ENCODE measurements at places on chromosomes 5 and 9.

- DNase-seq, result no peak
These were observed 2.1 kb upstream of the MRPS30 start for GRCh38 chr5:44806608-44807007.

- DNase-seq, result no peak
These were observed 16.4 kb downstream of the SLC6A18 start for GRCh38 chr5:1241509-1242080.

DNA sequence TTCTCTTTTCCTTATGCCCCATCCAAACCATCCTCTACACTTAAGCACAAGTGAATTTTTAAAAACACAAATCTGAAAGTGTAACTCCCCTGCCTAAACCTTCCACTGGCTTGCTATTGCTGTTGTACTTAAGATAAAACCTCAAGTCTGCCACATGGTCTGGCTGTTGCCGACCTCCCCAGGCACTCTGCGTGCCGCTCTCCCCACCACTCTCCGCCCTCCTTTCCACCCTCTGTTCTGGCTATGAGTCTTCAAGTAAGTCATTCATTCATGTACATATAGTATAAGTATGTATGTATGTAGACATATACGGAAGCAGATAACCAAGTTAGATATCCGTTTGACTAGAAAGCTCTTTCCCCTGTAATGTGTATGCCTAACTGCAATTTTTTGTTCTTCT, 94.7 kb upstream of the ANKRD55 start:
- no peak for DNase-seq

DNA sequence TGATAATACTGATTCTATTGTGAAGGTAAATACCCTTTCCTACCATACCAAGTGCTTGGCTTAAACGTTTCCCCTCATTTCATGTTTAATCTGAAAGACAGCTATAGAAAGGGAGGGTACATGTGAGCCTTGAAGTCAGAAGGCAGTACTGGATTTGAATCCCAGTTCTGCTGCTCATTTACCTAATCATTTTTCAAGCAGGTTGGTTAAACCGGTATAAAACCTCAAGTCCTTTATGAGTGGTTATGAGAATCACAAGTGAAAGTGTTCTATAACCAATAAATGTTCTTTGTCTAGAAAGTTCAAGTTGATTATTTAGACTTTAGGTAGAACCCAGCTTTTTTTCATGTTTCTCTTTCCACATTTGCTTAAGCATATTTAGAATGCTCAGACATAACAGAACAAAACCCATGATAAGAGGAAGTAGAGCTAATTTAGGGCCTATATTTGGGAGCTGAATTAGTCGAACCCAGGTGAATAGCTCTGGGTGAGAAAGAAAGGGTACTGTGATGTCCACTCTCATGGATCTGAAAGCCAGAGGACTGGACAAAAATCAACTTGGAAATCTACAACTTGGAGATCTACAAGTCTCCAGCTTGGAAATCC, 29.7 kb upstream of the F2RL2 start:
- no peak for DNase-seq

DNA sequence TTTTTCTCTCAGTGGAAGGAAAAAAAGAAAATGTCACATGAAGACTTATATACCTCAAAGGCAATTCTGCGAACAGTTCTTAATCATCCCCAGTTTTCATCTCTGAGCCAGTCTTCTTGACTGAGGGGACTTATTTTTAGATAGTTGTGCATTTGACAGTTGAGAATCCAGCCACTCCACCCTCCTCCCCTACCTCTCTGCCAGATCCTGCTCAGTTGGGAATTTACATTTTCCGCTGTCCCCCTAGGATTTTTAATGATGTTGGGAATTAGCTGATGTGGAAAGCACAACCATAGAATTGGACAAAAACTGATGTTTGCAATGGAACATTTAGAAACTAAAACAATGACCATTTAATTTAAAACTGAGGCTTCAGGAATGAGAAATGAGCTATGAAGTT, 194.3 kb upstream of the PIK3R1 start:
- DNase-seq, result no peak

- DNase-seq, result no peak
These were observed 23.7 kb upstream of the VDAC1 start for GRCh38 chr5:134028496-134028895.

DNA sequence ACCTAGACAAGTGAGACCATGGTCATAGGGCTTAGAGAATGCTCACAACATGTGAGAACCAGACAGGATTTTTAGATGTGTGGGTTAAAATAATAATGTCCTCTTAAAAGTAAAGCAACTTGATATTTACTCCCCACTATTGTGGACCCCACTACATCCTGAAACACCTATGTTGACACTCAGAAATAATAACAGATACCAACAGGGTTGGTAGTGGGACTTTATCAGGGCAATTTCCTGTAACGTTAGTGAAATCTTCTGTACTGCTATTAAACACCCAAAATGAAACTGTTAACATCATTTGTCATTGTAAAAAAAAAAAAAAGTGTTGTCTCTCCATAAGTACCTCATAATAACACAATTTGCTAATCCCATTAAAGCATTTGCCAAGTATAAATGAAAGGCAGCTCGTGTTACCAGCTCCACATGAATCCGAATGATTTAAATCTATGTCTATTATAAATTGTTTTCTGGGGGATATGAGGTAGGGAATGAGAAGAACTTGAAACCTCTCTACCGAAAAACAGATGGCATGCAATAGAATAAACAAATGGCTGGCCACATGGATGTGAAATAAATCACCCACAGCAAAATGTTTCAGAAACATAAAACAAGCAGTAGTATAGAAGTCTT, 285.9 kb downstream of the ARHGEF28 start:
- no peak for DNase-seq

DNA sequence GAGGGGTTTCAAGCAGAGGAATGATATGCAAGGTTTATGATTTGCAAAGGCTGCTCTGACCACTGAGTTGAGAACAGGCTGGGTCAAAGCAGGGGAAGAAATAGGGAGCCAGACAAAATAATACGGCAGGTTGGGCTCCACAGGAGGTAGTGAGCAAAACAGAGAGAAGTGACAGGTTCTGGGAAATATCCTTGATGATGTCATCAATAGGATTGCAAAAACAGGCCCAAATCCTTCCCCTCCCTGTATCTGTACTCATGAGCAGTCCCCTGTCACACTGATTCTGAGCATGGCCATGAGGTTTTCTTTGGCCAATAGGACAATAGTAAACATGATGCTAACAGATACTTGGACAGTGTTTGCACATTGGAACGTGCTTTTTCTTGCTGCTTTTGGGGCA, 471.8 kb upstream of the BRINP1 start:
- no peak for DNase-seq

GRCh38 chr9:4559261-4560182, 69.3 kb downstream of the SLC1A1 start:
- DNase-seq, result no peak

DNA sequence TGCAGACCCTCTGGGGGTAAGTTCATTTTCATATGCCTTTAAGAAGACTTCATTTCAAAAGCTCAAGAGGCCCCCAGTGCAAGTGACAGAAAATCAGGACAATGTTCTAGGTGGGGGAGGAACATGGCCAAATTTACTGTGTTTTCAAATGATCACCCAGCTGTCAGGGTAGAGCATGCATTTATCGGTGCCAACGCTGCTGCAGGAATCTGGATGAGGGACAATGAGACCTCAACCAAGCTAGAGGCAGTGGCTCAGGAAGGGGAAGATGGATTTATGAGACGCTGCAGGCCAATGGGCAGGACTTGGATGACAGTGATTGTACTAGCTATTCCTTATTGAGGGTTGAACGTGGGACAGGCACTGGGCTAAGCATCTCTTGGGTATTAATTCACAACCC, 278.4 kb downstream of the ASTN2 start:
- DNase-seq, result no peak

- no peak for DNase-seq
These were observed 159.3 kb downstream of the CEP120 start for GRCh38 chr5:123263859-123264258.

- DNase-seq, result no peak
These were observed 55.5 kb upstream of the ZNF354A start for GRCh38 chr5:178785999-178786398.

GRCh38 chr9:94881023-94881422, 154.5 kb downstream of the AOPEP start:
- DNase-seq, result no peak

DNA sequence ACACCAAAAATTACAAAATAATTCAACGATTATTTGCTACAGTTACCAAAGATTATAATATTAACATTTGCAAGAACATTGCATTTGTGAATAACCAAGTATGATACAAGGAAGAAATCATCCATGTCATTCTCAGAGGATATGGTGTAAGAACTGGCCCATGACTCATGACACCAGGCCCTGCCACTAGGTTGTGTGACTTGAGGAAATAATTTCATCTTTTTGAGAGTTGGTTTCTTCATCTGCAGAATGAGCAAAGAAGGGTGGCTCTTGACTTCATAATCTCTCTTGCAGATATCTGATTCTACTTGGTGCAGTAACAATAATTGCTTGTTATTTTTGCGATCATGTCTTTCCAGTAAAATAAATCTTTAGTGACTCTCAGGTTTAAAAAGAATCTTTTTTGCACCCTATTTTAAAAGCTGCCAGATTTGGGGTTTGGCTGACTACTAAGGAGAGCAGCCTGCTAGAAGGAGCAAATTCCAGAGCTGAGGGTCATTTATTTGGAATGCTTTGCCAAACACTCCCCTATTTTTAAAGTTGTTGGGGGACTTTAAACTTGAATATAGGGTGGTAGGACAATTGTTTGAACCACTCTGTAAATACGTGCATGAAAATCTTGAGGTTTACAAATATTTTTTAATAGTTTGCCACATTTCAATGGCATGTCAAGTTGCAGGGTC, 23.5 kb downstream of the ITGA1 start:
- no peak for DNase-seq

DNA sequence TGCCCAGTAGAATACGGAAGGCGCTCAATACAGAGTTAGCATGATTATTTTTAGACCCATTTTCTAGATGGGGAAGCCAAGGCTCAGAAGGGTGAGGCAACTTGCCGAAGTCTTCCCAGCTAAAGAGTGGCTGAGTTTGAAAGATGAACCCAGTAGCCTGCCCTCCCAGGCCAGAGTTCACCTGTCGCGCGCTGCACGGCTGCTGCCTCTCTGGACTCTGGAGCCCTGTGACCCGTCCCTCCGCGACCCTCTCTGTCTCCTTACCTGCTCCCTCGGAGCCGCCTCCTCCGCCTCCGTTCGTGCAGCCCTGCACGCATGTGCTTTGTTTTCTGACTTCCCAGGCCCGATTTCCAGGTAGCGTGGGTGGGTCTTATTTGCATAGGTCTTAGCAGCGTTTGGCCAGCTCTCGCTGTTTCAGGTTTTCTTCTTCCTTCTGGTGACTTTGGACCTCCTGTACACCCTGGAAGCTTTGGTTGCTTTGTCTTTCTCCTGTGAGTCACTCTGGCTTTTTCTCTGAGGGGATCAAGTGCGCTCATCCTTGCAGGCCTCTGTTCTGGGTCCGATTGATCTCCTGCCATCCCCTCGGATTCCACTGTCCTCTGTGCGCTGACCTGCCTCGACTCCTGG, at the start of gene RNF183:
Gene RNF183 (minus strand): TSS at position 585 of the 627 bp plus-strand sequence. CDS start 5,192 bp downstream, outside the sequence.
- no peak for DNase-seq

DNA sequence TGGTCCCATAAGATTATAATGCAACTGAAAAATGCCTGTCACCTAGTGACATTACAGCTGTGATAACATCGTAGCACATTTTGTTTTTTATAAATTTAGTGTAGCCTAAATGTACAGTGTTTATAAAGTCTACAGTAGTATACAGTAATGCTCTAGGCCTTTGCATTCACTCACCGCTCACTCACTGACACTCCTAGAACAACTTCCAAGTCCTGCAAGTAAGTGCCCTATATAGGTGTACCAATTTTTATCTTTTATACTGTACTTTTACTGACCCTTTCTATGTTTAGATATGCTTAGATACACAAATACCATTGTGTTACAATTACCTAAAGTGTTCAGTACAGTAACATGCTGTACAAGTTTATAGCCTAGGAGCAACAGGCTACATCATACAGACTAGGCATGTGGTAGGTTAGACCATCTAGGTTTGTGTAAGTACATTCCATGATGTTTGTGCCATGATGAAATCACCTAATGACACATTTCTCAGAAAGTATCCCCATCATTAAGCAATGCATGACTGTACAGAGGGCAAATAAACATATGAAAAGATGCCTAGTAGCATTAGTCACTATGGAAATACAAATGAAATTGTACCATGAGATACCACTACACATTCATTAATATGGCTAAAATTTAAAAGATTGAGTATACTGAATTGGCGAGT, 127.6 kb downstream of the TRPM6 start:
- DNase-seq, result no peak

- DNase-seq, result no peak
These were observed 33.6 kb downstream of the HTR4 start for GRCh38 chr5:148620696-148621095.

- DNase-seq, result no peak
These were observed at the start of gene CDH12 for GRCh38 chr5:22852807-22853660. Gene CDH12 (minus strand): TSS chr5:22853344.

Measured in left forelimb (tissue), 1 donor.